ENCODE measurements at places on chromosomes 1 and 21. TPM values are rescaled to one million over a fixed set of nuclear protein-coding genes. Genes with fewer than 3 reads are reported as not detected.

Gene C4BPA
- not detected for total RNA-seq

Gene ARMH1
- 6.4 TPM for total RNA-seq

Gene HSD3B2
- total RNA-seq, result not detected

Gene IL10RB
- 43.2 TPM for total RNA-seq

Gene ANKRD34A
- total RNA-seq, result 1.6 TPM

Gene PLEKHA6
- 2.7 TPM for total RNA-seq

Gene LRRIQ3
- total RNA-seq, result 1.9 TPM

Gene LINGO4
- total RNA-seq, result not detected

Gene ARID1A
- 18.8 TPM for total RNA-seq

Gene LZIC
- total RNA-seq, result 14.1 TPM

Gene ZNF695
- total RNA-seq, result 0.60 TPM

Measured in pericardium fibroblast (primary cell).